KG1 (cell line): ENCODE measurements at places on chromosomes 1 and 21.

DNA sequence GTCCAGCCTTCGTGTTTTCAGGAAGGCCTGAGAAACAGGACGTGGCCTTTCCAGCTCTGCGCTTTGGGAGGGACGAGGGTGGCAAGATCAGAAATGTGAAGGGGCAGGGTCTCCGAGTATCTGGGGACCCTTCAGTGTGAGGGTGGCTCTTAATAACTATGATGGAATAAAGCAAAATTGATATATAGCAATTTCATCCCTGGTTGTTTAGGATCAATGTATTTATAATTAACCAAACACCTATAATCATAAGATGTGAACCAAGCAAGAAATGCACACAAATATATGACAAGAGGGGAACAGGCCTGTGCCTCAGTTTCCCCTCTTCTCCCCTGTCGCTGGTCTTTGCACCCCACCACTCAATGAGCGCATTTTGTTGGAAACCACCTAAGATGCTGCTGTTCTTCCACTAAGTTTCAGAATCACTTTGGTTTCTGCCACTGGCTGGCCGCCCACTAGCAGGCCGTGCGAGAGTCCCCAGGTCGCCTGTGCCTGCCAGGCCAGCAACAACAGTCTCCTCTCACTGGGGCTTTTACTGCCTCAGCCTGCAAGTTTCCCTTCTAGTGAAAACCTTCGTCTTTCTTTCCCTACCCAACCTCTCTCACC, 36.6 kb downstream of the UBASH3A start:
- DNase-seq: no peak

- no peak for DNase-seq
Measured at GRCh38 chr1:59990470-59990869, 63.9 kb upstream of the CYP2J2 start.

DNA sequence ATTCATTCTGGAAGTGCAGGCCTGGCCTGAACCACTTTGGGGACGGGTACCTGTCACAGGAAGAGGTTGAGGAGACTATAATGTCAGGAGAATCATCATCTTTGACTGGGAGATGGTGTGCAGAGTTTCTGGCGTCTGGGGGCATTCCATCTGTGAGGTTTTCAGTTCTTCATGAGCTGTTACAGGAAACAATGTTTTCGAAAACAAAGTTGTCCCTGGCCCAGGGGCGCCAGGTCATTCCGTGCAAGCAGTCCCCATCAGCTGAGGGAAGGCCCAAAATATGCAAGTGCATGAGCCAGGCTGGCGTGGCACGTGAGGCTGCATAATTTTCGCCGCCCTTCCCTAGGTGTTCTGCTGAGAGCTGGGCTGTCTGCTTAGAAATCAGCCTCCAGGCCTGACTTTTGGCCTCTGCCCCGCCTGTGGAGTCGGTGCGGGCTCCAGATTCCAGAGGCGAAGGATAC, 68.4 kb upstream of the ATP5PO start:
- DNase-seq: no peak

GRCh38 chr1:50378770-50379169, 44.5 kb downstream of the DMRTA2 start:
- no peak for DNase-seq

GRCh38 chr1:201253411-201253810, 29.9 kb upstream of the PKP1 start:
- DNase-seq: no peak

GRCh38 chr1:21238141-21238800, 52.0 kb downstream of the ECE1 start:
- no peak for DNase-seq

DNA sequence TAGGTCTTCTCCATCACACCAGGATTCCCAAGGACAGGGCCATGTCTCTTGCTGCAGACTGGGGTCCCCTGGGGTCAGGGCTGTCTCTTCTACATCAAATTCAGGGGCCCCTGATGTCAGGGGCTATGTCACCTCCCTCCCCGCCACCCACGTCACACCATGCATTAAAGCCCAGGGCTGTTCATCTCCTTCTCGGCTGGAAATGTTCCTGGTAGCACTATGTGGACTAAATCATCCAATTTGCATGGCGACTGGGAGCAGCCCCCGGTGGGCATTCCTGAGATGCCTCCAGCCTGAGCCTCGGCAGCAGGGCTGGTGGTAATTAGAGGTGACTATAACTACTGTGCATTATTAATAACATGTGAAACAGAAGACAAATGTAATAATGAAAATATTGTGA, 151.7 kb upstream of the HMGB4 start:
- DNase-seq: no peak

DNA sequence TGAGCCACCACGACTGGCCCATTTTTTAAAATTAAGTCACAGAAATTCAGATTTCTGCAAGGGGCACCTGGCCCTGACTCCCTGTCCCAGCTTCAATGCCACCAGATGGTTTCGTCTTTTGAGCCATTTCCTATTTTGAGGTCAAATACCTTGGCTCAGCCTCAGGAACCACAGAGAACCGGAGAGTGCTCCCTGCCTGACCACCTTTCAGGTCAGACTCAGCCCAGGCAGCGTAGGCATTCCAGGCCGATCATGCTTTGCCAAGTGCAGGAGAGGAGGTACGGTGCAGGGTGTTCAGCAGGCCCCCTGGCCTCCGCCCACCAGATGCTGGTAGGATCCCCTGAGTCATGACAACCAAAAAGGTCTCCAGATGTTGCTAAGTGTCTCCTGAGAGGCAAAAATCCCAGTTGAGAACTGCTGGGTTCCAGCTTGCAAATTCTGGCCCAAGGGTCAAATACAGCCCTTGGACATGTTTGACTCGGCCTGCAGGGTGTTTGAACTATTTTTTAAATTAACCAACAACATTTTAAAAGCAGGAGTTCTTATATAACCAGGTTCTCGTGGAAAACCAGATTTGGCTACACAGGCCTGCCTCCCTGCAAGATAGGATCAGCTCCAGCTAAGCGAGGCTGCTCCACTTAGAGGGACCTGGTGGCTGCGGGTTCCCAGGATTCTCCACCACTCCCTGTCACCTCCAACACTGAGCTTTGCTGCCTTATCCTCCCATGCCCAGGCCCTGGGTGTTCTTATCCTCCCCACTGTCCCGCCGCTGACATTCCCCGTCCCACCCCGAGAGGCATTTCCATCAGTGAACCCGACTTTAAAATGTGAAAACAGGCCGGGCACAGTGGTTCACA, 61.9 kb upstream of the TARDBP start:
- DNase-seq: no peak

DNA sequence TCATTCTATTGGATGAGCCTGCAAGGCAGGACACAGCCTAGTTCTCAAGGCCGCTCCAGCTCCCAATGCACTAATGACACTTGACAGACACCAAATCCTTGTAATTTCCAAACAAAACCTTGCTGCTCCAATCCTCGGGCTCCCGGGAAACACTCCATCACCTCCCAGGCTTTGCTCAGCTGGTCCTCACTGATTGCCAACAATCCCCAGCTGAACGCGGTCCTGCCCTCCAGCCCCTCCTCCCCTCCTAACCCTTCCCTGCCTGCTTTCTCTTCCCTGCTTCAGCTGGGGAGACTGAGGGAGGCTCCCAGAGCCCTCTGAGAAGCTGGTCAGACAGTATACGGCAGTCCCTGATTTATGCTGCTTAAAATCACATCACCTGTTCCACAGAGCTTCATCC, 114.4 kb upstream of the TNR start:
- DNase-seq: no peak

DNA sequence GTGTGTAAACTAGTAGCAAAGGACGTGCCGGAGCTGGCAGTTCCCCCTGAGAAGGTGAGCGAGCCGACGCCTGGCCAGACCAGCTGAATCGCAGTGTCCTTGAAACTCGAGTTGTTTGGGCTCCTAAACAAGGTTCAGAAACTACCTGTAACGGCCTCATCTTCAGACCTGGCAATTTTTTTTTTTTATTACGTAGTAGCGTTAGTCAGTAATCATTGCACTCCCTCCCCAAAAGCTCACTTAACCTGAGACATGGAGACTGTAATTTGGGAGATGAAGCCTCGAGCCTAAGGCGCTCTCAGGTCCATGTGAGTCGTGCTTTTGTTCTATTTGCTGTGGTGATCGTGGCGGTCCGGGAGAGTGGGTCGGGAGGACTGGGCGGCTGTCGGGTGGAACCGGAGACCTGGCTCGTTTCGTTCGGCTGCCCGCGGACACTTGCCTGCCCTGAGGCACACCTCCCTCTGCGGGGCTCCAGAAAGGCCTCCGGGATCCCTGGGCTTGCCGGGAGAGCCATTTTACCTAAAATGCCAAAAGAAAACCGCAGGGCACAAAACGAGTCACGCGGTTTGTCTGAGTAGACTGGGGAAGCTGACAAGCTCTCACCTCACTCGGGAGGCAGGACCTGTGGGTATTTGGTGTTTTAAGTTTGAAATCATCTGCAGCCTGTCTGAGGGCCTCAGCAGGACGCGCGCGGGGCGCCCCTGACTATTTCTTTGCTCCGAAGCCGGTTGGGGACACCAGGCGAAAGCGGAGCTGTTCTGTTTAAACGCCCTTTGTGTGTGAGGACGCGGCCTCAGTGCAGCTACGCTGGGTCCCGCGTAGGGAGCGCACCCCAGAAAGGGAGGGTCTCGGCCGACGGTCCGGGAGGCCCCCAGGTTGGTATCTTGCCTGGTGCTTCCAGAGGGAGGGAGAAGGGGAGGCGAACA, 722 bp downstream of the LHX8 start:
- DNase-seq: no peak

DNA sequence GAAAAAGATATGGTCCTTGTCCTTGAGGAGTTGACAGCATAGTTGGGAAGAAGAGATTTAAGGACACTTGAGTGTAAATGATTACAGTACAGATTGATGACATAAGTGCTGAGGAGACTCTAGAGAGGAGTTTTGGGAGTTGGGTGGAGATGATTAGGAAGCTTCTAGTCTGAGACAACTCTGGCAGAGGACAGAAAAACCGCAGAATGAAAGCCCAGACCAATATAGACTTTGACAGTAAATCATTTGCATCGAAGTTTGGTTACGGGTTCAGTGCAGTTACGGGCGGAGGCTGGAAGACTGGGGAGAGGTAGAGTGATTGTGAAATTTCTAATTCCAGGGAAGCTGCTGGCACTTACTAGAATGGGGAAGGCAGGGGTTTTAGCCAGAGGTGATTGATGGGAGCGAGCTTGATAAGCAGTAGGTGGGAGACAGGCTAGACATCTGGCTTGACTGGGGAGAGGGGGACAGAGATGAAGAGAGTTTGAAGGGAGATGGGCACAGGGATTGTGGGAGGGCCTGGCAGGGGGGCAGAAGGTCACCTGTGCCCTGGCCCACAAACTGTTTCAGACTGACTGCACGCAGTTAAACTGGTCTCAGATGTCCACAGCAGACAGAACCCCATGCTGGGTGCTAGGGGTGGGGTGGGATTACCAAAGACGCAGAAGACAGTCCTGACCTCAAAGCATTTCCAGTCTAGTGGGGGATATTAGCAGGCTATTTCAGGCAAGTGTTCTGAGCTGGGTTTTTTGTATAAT, 20.1 kb downstream of the SH2D2A start:
- no peak for DNase-seq

- DNase-seq: no peak
Measured at GRCh38 chr1:219782311-219782710, 146.0 kb downstream of the SLC30A10 start.

DNA sequence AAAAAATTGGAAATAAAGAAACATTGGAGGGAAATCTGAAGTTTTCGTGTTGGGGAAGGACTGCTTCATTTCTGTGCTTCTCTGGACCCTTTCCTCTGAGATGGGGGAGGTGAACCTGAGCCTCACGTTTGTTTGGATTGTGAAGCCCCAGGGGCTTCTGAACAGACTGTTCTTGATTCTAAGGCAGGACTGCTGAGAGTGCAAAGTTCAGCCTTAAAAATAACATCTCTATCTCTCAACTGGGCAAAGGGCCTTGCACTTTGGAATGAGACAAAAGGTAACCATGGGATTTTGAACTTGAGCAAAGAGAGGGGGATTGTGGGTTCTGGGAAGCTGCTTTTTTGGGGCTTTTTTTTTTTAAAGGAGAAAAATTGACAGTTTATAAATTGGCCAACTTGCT, 45.0 kb downstream of the GPR88 start:
- no peak for DNase-seq

- DNase-seq: no peak
Measured at GRCh38 chr1:198860371-198860770, 221.5 kb downstream of the PTPRC start.

GRCh38 chr1:229043115-229043514, 227.8 kb upstream of the RAB4A start:
- no peak for DNase-seq

DNA sequence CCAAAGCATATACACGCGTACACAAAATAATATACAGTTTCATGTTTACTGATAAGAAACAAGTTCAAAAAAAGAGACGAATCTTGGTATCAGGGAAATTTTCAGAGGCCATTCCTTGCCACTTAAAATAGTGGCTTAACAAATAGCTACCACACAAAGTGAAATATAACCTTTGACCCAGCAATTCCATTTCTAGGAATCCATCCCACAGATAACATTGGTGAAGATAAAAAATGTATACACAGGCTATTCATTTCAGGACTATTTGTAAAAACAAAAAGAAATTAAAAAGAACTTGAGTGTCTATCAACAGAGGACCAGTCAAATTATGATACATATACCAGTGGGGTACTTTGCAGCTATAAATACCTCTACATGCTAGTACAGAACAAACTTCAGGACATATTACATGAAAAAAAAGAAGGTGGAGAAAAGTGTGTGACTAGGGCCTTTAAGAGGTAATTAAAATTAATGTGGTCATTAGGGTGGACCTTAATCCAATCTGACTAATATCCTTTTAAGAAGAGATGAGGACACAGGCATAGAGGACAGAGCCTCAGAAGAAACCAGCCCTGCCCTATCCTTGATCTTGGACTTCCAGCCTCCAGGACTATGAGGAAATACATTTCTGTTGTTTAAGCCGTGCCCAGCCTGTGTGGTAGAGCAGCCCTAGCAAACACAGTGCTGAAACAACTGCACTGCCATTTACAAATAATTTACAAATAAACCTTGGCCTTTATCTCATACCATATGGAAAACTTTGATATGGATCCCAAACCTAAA, 7.8 kb downstream of the UBE2G2 start:
- no peak for DNase-seq

- peak; percentile 87 for DNase-seq
Measured at GRCh38 chr1:204506201-204506968, 9.8 kb upstream of the MDM4 start.

DNA sequence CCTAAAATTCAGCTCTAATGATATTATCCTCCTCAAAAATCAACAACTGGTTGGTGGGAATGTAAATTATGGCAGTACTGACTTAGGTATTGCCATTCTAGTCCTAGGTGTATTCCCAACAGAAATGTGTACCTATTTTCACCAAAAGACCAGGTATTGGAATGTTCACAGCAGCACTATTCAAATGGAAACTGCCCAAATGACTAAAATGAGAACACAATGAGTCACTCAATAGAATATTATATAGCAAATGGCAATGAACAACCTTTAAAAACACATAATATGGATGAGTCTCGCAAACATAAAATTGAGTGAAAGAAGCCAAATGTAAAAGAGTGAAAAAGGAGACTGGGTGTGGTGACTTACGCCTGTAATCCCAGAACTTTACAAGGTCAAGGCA, 44.9 kb downstream of the GADD45A start:
- DNase-seq: no peak
